ENCODE measurements at places on chromosomes 2 and 18.

DNA sequence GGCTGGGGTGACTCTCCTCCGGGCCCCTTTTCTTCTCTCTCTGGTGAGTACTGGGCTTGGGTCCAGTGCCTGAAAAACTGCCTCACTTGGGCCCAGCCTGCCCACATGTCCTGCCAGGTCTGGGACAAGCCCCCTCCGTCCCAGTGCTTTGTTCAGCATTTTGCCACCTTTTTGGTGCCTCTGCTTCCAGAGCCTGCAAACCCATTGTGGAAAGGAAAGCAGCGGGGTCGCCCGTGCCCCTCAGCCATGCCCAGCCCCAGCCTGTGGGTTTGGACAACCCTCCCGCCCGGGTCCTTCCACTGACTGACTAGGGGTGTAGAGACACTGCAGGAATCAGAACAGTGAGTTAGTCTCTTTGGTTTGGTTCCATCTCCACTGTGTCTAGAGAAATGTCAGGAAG lies 140.7 kb upstream of the ALKAL2 start:
- no peak for DNase-seq

GRCh38 chr2:111653913-111654312 lies 230.1 kb downstream of the ANAPC1 start:
- no peak for DNase-seq

- no peak for DNase-seq
Measured at GRCh38 chr2:54422072-54422581, 34.0 kb upstream of the SPTBN1 start.

GRCh38 chr2:56132138-56132537 lies 51.7 kb upstream of the CCDC85A start:
- no peak for DNase-seq

DNA sequence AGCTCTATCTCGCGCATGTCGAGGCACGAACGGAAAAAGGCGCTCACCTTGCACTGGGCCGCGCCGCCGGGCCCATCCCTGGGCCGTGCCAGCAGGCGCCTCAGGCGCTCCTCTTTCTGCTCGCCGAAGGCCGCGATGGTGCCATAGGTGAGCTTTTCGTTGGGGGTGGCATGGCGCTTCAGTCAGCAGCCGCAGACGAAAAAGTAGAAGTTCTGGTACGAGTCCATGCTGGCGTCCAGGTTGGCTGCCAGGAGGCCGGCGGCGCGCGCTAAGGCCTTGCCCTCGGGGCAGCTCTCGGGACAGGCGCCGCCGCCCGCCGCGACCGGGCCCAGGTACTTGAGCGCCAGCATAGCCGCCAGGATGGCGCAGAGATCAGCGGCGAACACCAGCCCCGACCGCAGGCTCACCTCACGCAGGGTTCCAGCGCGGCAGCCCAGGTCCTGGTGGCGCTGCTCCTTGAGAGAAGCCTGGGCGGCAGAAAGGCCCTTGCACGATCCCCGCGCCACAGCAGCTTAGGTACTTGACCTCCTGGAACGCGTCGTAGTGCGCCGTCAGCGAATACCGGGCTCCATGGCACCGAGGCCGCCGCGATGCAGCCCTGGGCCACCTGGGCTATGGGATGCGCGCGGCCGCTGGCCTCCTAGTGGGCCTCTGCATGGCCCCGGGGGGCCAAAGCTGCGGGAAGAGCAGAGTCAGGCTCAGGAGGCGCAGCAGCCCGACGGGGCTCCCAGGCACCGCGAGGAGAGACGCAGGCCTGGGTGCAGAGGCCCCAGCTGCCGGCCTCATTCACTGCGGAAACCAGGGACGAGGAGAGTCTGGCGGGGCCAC lies 12.8 kb downstream of the ALPG start:
- no peak for DNase-seq

DNA sequence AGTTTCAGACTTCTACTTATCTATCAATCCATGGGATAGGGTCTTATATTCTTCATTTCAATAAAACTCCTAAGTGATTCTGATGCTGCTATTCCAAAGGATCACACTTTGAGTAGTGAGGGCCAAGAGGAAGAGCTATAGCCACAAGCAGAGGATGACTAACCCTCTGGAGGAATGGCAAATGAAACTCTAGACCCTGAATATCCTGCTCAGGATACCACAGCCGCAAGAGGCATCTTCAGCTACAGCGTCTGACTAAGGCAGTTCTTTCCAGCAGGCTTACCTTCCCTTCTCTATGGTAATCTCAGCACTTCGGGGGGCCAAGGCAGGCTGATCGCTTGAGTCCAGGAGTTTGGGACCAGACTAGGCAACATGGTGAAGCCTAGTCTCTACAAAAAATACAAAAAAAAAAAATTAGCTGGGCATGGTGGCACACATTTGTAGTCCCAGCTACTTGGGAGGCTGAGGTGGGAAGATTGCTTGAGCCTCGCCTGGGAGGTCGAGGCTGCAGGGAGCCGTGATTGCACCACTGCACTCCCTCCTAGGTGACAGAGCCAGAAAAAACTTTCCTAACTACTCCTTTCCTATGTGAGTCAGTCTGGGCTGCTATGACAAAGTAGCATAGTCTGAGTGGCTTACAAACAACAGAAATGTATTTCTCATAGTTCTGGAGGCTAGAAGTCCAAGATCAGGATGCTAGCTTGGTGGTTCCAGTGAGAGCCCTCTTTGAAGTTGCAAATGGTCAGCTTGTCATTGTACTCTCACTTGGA lies 371.9 kb downstream of the IRS1 start:
- DNase-seq: no peak

- DNase-seq: no peak
Measured at GRCh38 chr2:60472663-60473289, 80.7 kb downstream of the BCL11A start.

DNA sequence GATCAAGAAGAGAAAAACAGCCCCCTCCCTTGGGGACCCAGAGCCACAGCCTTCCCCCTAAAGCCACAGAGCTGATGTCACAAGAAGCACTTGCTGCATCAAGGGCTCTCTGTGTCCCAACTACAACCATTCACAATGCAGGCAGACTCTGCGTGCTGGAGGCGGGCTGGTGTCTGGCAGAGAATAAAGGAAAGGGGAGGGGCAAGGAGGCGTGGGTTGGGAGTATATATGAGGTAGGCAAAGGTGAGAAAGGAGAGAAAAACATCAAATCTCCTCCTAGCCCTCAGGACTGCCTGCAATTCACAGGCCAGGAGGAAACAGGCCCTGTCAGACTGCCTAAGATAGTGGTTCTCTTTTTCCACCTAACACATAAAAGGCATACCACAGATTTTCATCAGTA lies 48.8 kb upstream of the IHH start:
- DNase-seq: peak; percentile 15

- DNase-seq: no peak
Measured at GRCh38 chr2:134287323-134287722, 33.5 kb downstream of the MGAT5 start.

- DNase-seq: no peak
Measured at GRCh38 chr2:69674316-69674670, 30.8 kb upstream of the AAK1 start.

GRCh38 chr2:44708661-44709000 lies 232.9 kb upstream of the SIX3 start:
- DNase-seq: no peak

DNA sequence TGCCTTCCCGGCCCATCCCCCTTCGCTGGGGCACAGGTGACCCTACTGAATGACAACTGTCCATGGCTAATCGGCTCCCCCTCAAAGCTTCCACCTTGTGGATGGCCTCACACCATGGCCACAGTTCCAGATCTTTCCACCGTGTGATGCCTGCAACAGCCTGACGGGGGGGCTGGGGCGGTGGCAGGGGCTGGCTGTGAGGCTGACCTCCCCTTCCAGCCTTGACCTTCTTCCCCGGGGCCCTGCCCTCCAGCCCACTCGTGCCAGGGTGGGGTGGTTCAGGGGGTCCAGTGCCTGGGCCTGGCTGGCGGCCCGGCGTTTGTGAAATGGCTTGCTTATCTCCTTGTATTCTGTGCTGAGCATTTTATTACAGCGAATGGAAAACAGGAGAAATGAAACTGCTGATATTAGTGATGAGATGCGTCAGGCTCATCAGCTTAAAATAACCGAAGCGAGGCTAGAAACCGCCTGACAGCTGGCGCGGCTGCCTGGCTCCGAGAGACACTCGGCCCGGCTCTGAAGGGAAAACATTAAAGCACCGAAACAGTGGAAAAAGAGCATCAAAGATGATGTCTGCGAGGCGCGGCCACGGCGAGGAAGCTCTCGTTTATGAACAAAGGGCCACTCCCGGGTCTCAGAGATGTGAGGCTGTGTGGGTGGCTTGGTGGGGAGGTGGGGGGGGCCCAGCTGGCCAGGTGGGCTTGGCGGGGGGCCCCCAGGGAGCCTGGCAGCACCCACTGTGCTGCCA lies 916 bp upstream of the PDCD1 start:
- DNase-seq: peak; percentile 58

DNA sequence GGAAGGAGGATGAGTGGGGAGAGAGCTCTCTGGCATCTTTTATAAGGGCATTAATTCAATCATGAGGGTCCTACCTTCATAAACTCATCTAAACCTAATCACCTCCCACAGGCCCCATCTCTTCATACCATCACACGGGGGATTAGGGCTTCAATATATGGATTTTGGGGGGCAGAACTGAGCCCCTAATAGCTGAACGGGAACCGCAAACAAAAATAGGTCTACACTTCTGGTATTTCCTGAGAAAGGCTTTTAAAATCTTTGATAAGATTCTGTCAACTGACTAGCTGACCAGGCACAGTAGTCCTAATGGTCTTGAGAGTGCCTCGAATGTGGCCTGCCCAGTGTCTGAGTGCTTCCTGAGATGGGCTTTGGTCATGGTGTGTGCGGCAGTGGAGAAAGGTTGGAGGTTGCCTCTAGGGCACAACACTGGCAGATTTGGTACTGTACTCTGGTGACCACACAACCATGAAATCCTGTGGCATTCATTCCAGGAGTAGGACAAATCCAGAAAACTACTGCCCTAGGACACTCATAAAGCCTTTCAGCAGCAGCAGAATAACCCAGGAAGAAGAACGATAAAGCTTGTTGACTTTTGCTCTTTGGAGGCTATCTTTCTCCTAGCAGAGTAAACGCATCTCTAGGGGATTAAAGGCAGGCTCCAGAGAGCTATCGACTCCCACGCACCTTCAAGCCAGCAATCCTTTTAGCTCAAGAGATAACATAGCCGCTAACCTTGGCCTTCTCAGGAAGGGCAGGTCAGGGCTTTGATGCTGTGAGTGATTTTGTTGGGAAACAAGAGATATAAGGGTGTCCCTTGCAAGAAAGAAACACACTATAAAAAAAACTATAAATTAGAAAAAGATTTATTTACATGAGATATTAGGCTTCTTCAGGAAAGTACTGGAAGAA lies 12.3 kb upstream of the APOB start:
- DNase-seq: no peak

GRCh38 chr2:234476766-234477165 lies 20.1 kb downstream of the ARL4C start:
- no peak for DNase-seq

DNA sequence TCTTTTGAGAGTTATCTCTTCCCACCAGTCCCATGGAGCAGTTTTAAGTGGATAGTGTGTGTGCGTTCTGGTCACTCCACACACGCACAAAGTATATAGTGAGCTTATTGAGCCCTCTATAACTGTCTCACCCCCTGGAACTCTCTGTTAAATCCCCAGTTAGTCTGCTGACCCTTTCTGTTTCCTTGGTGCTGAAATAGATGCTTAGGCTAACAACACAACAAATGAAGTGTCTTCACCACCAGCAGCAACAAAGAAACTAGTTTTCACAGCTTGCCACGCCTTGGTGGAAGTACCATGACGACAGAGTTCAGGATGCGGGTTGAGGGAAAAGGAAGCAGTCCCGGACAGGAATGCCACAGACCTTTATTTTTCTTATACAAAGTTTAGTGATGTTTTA lies 203.5 kb upstream of the TMEFF2 start:
- DNase-seq: no peak

- DNase-seq: no peak
Measured at GRCh38 chr2:28664120-28664842, 87.3 kb upstream of the PPP1CB start.

- no peak for DNase-seq
Measured at GRCh38 chr2:164937864-164938401, 17.4 kb downstream of the SLC38A11 start.

DNA sequence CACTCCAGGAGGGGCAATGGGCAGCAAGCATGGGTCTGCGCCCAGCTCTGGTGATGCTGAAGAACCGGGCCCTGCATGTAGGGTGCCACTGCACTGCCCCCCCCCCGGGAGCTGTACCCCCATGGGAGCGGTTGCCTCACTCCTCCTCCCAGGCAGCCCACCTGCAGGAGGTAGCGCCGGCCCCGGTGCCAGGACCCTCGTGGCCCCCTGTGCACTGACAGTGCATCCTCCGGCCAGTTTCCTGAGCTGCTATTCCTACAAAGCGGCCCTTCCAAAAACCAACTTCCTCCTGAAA lies 109.4 kb downstream of the ZNF516 start:
- DNase-seq: no peak

- DNase-seq: no peak
Measured at GRCh38 chr18:41543815-41544214, 411.2 kb upstream of the PIK3C3 start.

DNA sequence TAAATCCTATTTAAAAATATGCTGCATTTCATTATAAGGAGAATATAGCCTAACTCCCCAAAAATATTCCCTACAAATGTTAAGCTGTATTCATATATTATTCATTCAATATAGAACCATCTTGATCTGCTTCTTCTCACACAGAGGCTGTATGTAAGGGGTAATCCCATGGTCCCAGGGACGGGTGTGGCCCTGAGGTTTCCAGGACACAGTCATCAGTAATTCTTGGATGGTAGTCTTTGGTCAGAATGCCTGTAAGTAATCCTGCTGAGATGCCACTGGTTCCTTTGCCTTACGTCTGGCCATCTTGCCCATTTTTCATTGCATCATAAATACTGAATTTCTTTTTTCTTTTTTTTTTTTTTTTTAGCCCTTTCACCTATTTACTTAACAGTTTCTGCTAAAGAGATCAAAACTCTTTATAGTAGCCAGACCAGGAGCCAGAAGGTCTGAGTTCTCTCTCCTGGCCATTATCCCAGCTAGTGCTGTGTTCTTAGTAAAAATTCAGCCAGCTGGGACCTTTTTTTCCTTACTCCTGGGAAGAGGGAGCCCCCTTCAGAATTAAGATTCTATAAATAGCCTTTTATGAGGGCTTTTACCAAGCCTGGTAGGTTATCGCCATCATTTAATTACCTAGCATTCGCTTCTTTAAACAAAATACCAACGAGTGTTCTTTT lies 134.9 kb downstream of the SOX11 start:
- DNase-seq: no peak

GRCh38 chr2:18630541-18630940 lies 41.2 kb upstream of the NT5C1B start:
- DNase-seq: no peak
